ENCODE measurements at places on chromosomes 1 and 21. TPM values are rescaled to one million over a fixed set of nuclear protein-coding genes. Genes with fewer than 3 reads are reported as not detected.
A peak's percentile ranks its signal among the peaks of the same experiment; 100 is the strongest.

GRCh38 chr1:208170252-208170651, 73.9 kb downstream of the PLXNA2 start:
- DNase-seq, result no peak

DNA sequence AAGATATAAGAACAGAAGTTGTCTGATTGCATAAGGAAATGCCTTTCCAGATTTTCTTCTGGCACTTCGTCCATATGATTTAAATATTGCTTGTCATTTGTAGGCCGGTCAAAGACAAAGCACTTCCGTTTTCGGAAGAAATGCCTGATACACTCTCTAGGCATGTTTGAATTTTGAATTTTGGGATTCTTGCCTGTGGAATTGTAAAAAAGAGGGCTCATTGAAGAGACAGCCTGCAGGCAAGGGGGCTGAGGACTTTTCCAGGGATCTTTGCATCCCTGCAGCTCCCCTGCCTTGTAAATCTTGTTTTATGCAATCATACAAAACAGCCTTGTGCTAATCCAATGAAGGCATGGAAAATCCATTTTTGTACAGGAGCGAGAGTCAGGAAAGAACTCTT, 7.4 kb downstream of the GBP4 start:
- no peak for DNase-seq

DNA sequence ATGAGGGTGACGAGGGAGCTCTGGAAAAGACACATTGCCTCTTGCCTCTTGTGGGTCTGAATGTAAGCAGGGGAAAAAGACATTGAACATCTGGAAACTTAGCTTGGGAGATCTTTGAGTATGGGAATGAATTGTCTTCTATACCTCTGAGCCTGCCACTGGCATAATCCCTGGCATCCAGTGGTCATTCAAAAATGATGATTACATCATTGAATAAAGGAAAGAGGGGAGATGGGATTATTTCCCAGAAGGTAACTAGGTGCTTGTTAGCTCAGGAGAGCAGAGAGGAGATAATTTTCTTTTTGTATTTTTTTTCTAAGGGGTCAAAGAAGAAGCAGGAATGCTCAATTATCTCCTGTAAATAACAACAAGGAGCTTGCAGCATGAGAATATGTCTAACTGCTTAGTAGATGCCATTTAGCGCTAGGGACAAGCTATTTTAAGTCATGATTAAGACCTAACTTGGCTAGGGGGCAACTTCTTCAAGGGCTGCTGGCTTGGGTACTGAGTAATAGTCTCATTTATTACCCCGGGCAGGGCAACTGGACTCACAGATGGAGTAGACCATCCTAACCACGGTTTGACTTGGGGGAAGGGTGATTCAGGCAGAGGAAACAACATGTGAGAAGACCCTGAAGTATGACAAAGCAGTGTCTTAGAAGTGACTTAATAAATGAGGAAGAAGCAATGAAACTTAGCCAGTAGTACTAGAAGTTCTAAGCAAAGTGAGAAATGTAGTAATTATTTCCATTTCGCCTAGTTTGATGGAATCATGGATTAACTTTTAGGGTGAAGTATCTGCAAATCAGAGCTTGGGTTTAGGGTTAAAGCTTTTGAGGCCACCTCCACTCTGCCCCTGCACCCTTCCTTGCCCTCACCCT, 11.0 kb upstream of the XCL2 start:
- no peak for DNase-seq

DNA sequence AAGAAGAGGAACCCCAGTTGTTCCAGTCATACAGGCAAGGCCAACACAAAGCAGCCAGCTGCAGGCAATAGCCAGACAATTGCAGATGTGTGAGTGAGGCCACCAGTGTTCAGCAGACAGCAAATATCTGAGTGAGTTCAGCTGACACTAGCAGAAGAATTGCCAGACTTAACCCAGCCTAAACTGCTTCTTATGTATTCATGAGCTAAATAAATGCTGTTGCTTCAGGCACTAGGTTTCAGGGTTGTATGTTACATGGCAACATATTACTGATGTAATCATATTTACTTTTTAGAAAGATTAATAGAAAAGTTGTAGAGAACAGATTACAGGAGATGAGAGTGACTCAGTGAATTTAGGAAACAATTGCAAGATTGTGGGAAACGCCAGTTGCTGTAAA, 129.8 kb upstream of the CHODL start:
- DNase-seq, result no peak

DNA sequence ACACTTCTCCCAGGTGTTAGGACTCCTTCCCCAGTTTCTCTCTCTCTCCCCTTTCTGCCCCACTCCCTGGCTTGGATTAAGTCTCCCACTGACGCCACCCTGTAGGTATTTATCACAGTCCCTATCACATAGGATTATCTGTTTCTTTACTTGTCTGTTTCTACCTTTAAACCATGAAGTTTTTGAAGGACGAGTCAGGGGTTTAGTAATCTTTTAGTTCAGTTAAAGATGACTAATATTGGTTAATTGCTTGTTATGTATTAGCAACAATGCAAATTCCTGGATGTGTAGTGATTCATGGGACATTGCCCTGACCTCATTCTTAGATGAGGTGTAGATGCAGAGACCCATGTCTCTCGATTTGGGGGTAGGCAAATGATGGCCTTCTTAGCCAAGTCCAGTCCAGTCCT, 6.4 kb downstream of the LAMC1 start:
- peak; percentile 85 for DNase-seq

GRCh38 chr1:232447125-232447524, 182.8 kb downstream of the SIPA1L2 start:
- DNase-seq, result no peak

DNA sequence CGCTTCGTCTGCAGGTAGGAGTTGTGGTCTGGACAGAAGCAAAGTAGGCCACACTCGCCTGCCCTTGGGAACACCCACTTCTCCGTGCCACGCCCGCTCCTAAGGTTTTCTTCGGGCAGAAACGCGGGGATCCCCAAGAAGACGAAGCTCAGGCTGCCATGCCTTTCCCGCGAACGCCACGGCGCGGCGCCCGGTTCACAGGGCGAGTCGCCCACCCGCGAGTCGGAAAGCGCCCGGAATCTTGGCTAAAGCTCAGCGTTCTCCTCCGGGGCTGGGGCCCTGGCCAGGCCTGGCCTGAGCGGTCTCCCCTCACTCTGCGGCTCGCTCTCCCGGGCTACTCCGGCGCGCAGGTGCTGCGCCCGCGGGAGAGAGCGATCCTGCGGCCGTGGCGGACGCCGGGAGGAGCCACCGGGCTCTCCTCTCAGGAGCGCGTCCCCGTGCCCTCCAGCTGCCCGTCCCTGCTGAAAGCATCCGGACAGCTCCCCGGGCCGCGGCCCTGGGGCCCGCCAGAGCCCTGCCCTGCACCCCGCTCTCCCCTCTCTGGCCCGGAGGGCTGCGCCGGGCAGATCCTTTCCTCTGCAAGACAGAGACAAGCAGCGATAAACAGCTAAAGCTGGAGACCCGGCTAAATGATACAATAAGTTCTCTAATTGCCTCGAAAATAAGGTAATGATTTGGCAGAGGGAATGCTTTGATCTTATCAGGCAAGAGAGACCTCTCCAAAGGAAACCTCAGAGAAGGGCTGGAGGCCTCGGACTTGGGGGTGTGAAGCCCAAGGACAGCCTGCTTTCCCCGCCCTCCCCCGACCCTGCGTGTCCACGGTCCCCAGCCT, 6.7 kb upstream of the WNT2B start:
- no peak for DNase-seq

DNA sequence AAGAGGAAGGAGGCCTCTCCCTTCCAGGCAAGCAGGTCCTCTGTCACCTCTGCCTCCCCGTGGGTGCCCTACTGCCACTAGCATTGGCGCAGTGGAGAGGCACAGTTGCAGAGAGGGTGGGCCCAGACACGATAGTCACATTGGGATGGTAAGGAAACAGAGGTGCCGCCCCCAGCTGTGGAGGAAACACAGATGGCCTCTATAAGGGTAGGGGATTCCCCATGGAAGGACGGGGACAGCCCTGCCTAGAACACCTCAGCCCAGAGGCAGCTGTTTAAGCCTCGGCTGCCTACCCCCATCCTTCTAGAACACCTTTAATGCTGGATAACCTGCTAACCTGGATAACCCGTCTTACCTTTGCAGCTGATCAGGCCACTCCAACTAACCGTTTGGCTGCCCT, 65.7 kb upstream of the CNTN2 start:
- DNase-seq, result no peak

DNA sequence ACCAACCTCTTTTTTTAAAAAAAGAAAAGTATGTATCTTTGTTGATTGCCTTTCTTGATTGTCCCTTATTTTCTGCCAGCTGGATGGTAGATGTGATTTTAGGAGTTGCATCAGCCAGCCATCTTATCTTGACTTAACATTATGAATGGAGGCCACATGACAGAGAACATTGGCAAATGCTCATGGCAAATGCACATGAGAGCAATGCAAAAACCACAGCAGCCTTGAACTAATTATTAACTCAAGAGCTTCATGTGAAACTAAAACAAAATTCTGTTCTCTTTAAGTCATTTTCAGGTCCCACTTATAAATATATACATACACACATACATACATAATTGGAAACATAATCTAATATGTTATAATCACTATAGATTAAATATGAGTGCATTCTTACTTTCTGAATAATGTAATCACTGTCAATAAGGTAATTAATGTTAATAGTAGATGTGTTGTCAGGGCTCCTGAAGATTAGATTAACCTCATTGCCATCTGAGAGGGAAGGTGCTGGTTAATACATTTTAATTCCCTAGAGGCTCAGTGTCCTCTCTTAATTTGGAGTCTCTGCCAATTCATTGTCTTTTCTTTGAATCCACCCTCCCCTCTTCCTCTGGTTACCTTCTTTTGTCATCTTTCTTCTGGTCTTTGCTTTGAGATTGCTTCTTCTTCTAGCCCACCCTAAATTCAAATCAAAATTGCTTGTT, 962.2 kb downstream of the ADGRL2 start:
- no peak for DNase-seq

GRCh38 chr1:240491156-240491555, 120.8 kb downstream of the GREM2 start:
- no peak for DNase-seq

DNA sequence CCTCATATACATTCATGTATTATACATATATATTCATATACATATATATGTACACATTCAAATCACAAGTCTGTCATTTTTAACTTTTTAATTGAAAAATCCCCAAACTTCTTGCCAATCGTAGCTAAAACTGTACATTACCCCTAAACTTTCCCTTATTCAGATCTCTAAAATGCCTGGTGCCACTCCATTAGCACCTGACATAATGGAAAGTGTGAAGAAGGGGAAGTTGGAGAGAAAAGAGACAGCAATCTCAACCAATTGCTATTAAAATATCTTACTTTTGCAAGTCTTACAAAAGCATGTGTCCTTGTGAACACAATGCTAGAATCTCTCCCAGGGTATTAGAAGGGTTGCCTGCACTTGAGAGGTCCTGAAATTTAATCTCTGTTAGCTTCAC, 22.7 kb upstream of the PRKACB start:
- DNase-seq, result no peak

- no peak for DNase-seq
Measured at GRCh38 chr1:30311749-30312148, 411.6 kb downstream of the MATN1 start.

- DNase-seq, result no peak
Measured at GRCh38 chr1:232204269-232204668, 425.7 kb downstream of the SIPA1L2 start.

- no peak for DNase-seq
Measured at GRCh38 chr1:70737125-70737524, 310.5 kb downstream of the PTGER3 start.

- no peak for DNase-seq
Measured at GRCh38 chr1:111852261-111852721, 96.6 kb downstream of the DDX20 start.

GRCh38 chr1:16119926-16120325, 35.9 kb downstream of the EPHA2 start:
- DNase-seq, result no peak

DNA sequence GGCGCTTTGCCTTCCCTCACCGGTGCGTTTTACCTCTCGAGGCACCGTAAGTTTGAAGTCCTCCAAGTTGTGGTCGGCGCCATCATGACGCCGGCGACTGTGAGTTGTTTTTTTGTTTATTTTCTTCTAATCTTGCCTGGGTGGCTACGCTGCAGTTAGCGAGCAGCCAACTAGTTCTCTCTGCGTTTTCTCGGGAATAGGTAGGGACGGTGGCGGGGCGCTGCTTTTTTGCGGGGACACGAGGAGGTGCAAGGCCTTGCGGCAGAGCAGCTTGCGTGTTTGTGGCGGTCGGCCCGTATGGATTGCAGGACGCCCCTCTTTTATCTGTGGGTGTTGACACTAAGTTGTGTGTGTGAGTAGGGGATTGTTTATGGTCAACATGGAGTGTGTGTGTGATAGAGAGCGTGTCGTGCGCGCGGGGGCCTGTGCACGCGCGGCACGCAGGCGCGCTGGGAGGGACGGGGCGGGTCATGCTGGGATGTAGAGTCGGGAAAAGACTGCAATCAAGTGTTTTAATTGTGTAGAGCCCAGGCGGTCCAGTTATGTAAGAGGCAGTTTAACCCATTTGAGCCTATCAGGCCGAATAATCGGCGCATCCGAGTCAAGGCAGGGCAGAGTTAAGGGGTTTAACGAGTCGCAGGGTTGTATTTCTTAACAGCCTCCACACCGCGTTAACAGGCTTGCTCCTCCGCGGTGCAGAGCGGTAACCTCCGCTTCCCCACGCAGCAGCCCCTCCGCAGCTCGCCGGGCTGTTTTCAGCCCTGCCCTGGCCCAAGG, 1.2 kb upstream of the NEGR1 start:
- peak; percentile 30 for DNase-seq

- no peak for DNase-seq
Measured at GRCh38 chr1:209741193-209741592, 14.7 kb upstream of the TRAF3IP3 start.

GRCh38 chr21:43767984-43768867, 7.9 kb downstream of the CSTB start:
- peak; percentile 56 for DNase-seq

DNA sequence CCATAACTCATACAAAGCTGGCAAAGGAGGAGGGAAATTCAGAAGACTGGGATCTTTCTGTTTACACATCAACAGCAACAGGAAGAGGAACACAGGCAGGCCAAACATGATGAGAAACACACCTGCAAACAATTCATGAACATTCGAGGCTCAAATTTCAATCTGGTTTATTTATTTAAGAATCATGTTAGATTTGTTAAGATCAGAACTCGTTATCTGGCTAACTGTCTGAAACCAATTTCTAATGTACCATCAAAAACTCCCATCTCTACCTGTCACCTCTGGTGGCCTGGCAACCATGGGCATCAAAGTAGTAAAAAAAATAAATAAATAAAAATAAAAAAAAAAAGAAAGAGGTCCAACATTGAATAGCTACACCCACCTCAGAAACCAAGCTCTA, 9.8 kb downstream of the LBR start:
- no peak for DNase-seq

Gene CD1B
- total RNA-seq, result not detected

Gene PROK1
- not detected for total RNA-seq

Gene PPOX
- 22.0 TPM for total RNA-seq

Gene C4BPA
- total RNA-seq, result not detected

Data from epithelial cell of proximal tubule (primary cell).